ENCODE measurements at places on chromosomes 7 and 10. TPM values are rescaled to one million over a fixed set of nuclear protein-coding genes. Genes with fewer than 3 reads are reported as not detected.

DNA sequence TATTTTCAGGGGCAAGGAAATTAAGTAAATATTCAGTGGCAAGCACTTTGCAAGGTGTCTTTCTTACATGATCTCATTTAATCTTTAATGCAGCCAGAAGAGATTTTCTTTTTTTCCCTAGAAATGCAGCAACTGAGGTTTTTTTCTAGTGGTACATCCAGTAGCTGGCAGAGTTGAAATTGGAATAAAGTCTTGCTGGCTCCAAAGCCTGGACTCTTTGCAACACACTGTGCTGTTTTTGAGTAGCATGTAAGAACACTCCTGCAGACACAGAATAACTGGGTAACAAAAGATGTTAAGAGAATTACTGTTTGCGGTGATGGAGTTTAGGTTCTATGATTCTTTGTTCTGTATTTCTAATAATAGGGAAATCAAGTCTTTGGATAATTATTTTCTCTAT lies 123.6 kb downstream of the PON1 start:
- no peak for DNase-seq

GRCh38 chr7:36015733-36016132 lies 137.3 kb upstream of the EEPD1 start:
- DNase-seq: no peak

- DNase-seq: no peak
These were observed 143.2 kb downstream of the JAZF1 start for GRCh38 chr7:28037220-28038010.

DNA sequence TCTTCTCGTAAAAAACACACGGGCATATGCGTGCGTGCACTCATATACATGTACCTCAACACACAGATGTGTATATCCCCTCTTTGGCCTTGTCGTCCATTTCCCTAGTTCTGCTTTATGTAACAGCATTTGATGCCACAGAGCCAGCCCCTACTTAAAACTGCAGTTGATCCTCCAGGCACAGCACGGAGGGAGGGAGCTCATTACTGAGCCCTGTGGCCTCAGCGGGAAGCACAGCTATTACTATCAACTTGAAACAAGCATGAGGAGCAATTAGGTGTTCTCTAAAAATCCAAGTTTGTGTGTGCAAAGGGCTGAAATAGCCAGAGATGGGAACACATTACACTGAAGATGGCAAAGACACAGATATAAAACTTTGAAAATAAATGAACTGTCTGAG lies 580.9 kb downstream of the GLRX3 start:
- no peak for DNase-seq

DNA sequence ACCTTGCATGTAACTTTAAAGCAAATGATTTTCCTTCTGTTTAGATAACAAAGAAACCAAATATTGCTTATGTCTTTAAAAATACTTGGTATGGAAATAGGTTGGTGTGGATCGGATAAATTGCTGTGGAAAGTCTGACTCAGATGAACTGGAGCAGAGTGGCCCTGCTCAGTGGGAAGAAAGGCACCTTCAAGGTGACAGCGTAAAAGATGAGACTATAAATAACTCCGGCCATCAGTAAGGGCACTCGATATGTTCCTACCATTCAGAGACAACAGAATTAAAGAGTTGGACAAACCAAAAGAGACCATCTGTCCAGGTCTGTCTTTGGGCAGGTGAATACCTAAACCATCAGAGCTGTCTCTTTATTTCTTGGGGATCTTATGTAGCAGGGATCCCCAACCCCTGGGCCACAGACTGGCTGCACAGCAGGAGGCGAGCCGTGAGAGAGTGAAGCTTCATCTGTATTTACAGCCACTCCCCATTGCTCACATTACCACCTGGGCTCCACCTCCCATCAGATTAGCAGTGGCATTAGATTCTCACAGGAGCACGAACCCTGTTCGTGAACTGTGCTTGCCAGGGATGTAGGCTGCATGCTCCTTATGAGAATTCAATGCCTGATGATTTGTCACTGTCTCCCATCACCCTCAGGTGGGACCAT lies 357.1 kb downstream of the PRPF18 start:
- DNase-seq: no peak

- DNase-seq: no peak
These were observed 86.2 kb downstream of the FAM13C start for GRCh38 chr10:59276133-59276532.

DNA sequence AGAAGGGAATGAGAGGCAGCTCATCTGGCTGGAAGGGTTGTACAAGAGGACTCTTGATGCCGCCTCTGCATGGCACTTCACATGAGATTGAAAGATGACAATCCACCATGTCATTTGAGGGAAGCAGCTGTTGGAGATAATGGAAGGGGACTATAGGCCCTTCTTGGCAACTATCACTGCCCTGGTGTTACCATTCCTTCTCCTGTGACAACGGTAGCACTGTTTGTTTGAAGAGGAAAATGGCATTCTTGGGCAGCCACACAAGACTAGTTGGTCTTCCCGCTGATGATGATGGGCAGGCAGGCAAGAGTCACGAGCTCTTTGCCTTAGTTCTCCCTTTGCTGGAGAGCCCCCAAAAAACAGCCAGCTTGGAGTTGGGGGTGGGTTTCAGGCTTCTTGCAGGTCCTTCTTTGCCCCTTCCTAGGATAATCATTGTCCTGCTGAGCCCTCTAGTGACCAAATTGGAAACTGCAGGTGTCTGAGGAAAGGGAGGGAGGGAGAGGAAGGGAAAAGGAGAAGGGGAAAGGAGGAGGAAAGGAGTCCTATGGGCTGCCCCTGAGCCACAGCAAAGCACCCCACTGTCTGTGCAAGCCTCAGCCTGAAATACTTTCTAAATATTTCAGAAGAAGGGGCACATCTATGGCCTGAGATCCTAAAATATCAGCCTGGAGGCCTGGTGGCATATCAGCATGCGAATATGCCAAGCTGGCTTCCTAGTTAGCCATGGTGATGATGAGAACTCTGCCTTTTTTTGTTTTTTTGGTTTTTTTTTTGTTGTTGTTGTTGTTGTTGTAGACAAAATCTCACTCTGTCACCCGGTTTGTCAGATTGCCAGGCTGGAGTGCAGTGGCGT lies 165.6 kb upstream of the KMT2E start:
- peak; percentile 75 for DNase-seq

DNA sequence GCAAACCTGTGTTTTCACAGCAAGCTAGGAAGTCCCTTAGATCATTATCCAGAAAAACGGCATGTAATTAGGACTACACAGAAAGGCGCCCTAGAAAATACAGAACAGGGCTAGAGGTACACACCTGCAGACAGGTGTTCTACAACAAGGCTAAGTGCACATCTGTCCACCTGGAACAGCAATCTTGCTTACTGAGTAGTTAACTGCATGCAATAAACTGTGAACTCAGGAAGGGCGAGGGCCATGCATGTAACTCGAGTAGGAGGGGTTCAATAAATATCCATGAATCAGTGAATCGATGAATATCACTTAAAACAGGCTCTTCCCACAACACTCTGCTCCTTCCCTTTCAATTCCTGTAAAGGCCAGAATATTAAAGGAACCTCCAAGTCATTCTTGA lies 22.0 kb downstream of the FAM171A1 start:
- DNase-seq: no peak

DNA sequence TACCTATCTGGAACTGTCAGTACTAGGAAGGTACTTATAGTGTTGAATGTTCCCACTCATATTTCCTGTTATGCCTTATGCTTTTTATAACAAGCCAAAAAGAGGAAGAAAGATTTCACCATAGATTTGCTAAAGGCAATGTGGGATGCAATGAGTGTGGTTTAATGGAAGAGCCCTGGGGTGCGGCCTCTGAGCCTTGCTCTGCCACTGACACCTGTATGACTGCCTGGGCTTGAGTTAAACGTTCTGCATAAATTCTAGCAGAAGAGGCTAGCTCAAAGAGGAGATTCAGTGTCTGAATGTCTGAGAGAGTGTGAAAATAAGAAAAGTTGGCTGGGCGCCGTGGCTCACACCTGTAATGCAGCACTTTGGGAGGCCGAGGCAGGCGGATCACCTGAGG lies 143.8 kb downstream of the TPST1 start:
- DNase-seq: no peak

- no peak for DNase-seq
These were observed 34.8 kb upstream of the MKI67 start for GRCh38 chr10:128161031-128161430.

DNA sequence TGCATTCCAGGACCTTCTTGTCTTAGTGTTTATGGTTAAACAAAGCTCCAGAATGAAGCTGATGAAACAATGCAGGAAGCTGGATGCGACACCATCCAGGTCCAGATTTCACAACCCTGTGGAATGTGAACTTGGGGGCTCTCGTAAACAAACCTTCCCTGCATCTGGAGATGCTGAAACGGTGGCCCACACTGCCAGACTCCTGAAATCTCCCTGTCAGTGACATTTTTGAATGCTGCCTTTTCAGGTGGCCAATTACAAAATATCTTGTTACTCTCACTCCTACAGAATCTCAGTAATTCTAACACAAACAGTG lies 18.8 kb downstream of the VIPR2 start:
- no peak for DNase-seq

DNA sequence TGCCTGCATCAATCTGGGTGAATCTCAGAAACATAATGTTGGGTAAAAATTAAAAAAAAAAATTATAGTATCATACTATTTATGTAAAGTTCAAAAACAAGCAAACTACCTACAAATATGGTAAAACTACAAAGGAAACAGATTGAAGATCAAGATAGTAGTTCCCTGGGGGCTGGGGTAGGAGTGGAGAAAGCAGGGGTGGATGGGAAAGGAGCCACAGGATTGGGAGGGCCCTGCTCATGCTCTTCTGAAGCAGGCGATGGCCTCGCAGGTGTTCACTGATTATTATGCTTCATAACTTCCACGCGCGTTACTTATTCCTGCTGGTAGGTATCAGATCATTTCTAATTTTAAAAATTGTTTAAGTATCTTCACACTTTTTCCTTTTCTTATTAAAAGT lies 96.0 kb upstream of the GATA3 start:
- no peak for DNase-seq

DNA sequence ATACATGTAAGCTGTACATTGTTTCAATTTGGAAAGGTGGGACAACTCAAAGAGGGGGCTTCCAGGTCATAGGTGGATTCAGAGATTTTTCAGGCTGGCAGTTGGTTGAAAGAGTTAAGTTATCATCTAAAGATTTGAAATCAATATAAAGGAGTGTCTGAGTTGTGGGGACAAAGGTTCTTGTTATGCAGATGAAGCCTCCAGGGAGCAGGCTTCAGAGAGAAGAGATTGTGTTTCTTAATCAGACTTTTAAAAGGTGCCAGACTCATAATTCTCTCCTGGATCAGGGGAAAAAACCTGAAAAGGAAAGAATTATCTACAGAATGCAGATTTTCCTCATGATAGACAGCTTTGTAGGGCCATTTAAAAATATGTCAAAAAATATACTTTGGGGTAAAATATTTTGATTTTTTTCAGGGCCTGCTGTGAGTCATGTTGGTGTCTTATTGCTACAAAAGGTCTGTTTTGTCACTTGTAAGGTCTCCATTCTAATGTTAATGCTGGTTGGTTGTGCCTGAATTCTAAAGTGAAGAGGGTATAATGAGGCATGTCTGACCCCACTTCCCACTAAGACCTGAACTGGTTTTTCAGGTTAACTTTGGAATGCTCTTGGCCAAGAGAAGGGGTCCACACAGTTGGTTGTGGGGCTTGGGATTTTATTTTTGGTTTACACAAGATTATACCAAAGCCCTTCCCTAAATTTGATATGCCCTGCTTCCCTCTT lies 52.7 kb upstream of the PRSS1 start:
- no peak for DNase-seq

- DNase-seq: no peak
These were observed 801.2 kb upstream of the ZWINT start for GRCh38 chr10:57162231-57162630.

DNA sequence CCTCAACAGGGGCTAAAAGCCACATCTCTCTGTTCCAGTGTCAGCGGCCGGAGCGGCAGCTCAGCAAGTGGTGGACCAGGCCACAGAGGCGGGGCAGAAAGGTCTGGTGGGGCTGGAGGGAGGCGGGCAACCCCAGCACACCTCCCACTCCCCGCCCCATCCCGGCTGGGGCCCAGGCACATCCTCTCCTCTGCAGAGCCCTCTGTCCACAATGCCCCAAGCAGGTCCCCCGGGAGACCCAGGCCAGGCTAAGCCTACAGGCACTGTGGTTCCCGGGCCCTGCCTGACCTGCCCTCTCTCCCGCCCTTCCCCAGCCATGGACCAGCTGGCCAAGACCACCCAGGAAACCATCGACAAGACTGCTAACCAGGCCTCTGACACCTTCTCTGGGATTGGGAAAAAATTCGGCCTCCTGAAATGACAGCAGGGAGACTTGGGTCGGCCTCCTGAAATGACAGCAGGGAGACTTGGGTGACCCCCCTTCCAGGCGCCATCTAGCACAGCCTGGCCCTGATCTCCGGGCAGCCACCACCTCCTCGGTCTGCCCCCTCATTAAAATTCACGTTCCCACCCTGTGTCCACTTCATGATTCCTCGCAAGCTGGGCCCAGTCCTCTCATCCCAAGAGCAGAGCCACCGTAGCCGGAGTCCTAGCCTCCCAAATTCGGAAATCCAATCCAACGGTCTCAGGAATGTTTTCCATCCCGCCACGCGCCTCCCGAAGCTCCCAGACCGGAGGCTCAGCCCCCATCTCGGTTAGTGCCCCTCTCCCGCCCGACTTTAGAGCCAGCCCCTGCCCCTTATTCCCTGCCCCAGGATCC lies 2.1 kb downstream of the ADIRF start:
- DNase-seq: peak; percentile 80

GRCh38 chr10:4081685-4082111 lies 296.7 kb upstream of the KLF6 start:
- DNase-seq: peak; percentile 22

DNA sequence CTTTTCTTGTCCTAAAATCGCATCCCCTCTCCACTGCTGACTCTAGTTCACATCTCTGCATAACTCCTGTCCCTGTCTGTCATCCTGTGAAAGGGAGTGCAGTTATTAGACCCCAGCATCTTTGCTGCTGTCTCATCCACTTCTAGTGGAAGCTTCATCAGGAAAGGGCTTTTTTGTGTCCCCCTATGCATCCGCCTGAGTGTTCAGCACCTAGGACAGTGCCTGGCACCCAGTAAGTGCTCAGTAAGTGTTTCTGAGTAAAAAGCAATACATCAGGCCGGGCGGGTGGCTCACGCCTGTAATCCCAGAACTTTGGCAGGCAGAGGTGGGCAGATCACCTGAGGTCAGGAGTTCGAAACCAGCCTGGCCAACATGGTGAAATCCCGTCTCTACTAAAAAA lies 211.8 kb upstream of the FOXK1 start:
- no peak for DNase-seq

DLX5 gene
- total RNA-seq: 2.6 TPM

UTF1 gene
- 17.2 TPM for total RNA-seq

LRRN3 gene
- 59.6 TPM for total RNA-seq

CLDN3 gene
- 5.1 TPM for total RNA-seq

PTF1A gene
- 5.1 TPM for total RNA-seq

KIF11 gene
- 11.5 TPM for total RNA-seq

OR2A1 gene
- total RNA-seq: 0.37 TPM

FRMPD2 gene
- 8.3 TPM for total RNA-seq

CRHR2 gene
- 1.2 TPM for total RNA-seq

RELN gene
- 5.8 TPM for total RNA-seq

CXCL12 gene
- total RNA-seq: 12.0 TPM

PSAP gene
- 1,399 TPM for total RNA-seq

ANKRD16 gene
- 32.1 TPM for total RNA-seq

Data from testis (tissue), 5 donors.